ENCODE measurements at places on chromosomes 1 and 21. TPM values are rescaled to one million over a fixed set of nuclear protein-coding genes. Genes with fewer than 3 reads are reported as not detected.

The FAM163A gene
- not detected for total RNA-seq

The LCE6A gene
- total RNA-seq = not detected

The SEMA6C gene
- 7.1 TPM for total RNA-seq

The UTS2 gene
- total RNA-seq = 0.14 TPM

The CASQ1 gene
- total RNA-seq = not detected

The GPR37L1 gene
- not detected for total RNA-seq

The HAO2 gene
- total RNA-seq = not detected

The DPYD gene
- total RNA-seq = 10.7 TPM

The SUSD4 gene
- 1.1 TPM for total RNA-seq

The C1orf52 gene
- total RNA-seq = 21.0 TPM

The DNAJC6 gene
- 3.1 TPM for total RNA-seq

The C1orf105 gene
- total RNA-seq = not detected

The ARID1A gene
- total RNA-seq = 116 TPM

The OR2T11 gene
- not detected for total RNA-seq

The PGLYRP4 gene
- not detected for total RNA-seq

The OR2AK2 gene
- total RNA-seq = 0.25 TPM

The PPM1J gene
- total RNA-seq = 1.8 TPM

The CDA gene
- not detected for total RNA-seq

The ITLN2 gene
- total RNA-seq = not detected

The CR1L gene
- total RNA-seq = not detected

The SPATA17 gene
- not detected for total RNA-seq

The DENND2D gene
- 221 TPM for total RNA-seq

The C1orf21 gene
- 2.3 TPM for total RNA-seq

The FAAH gene
- 5.5 TPM for total RNA-seq

The GNAT2 gene
- not detected for total RNA-seq

The OLIG1 gene
- total RNA-seq = 0.23 TPM

The CSMD2 gene
- total RNA-seq = not detected
